ENCODE measurements at places on chromosomes 5 and 9. TPM values are rescaled to one million over a fixed set of nuclear protein-coding genes. Genes with fewer than 3 reads are reported as not detected.

SH3GL2 gene
- 328 TPM for polyA plus RNA-seq

STKLD1 gene
- not detected for polyA plus RNA-seq

GNE gene
- 4.6 TPM for polyA plus RNA-seq

FOXD1 gene
- 0.15 TPM for polyA plus RNA-seq

FAXDC2 gene
- 19.6 TPM for polyA plus RNA-seq

MARVELD2 gene
- polyA plus RNA-seq, result 0.66 TPM

SLC6A7 gene
- 0.65 TPM for polyA plus RNA-seq

GPR150 gene
- polyA plus RNA-seq, result not detected

PKD2L2 gene
- not detected for polyA plus RNA-seq

ARL14EPL gene
- polyA plus RNA-seq, result not detected

MSX2 gene
- 1.5 TPM for polyA plus RNA-seq

SLC45A2 gene
- polyA plus RNA-seq, result not detected

SH3RF2 gene
- not detected for polyA plus RNA-seq

C5orf63 gene
- 28.9 TPM for polyA plus RNA-seq

FBXL7 gene
- not detected for polyA plus RNA-seq

POLE3 gene
- 13.8 TPM for polyA plus RNA-seq

GGTA1 gene
- not detected for polyA plus RNA-seq

LCN15 gene
- polyA plus RNA-seq, result not detected

All from Purkinje cell (primary cell).